ENCODE measurements at places on chromosomes 5 and 9. TPM values are rescaled to one million over a fixed set of nuclear protein-coding genes. Genes with fewer than 3 reads are reported as not detected.

The SPATA31E1 gene
- not detected for total RNA-seq

GRCh38 chr5:8050616-8051175 lies 181.7 kb downstream of the MTRR start:
- DNase-seq: no peak

DNA sequence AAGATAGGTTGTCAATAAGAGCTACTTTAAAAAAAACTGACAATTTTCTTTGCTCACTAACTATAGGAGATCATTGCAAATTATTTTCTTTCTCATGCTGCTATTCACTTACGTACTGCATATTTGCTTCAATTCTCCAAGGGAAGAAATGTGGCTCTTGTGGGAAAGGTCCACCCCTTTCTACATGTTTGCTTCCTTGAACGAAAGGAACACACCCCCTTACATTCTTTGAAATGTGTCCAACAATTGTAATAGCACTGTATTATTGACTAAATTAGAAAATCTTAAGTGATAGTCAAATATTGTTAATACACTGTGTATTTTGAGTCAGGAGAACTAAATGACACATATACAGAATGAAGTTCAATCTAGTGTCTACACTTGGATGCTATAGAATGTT lies 5.2 kb downstream of the MEF2C start:
- no peak for DNase-seq

- DNase-seq: peak; percentile 86
Measured at GRCh38 chr9:120792898-120793765, at the start of gene FBXW2. Gene FBXW2, minus strand, starts transcription at chr9:120793416. Its CDS starts 5,158 bp downstream, at chr9:120788258.

DNA sequence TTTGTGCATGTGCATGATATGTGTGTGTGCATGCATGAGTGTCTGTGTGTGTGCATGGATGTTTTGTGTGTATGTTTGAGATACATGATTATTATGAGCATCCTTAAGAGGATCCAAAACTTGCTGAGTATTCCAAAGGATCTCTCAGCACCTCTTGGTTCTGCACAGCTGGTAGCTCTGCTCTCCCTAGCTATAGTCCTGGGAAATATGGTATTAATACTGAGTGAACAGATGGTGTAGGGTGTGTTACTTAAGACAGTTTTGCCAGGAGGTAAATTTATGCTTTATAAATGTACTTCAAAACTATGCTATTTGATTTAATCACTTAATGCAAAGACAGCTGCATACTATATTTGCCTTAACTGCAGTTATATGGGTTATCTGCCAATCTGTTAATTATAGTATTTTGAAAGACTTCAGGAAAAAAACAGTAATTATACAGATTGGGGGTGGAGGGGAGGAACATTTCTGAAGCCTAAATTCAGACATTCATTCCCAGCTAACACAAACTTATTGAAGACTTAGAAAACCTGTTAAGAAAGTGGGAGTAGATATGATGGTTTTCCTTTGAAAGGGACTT lies 215.5 kb downstream of the MPDZ start:
- no peak for DNase-seq

DNA sequence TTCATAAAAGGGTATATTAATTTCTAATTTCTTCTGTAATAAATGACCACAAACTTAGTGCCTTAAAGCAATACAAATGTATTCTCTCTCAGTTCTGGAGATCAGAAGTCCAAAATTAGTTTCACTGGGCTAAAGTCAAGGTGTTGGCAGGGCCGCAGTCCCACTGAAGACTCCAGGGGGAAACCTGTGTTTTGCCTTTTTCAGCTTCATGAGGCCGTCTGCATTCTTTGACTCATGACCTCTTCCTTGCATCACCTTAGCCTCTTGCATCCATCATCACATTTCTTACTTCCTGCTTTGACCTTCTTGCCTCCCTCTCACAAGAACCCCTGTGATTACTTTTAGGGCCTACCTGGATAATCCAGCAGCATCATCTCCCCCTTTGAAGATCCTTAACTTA lies 42.0 kb upstream of the ALDH1B1 start:
- no peak for DNase-seq

GRCh38 chr5:177086654-177087397 lies at the start of gene FGFR4:
Gene FGFR4, plus strand, starts transcription at chr5:177086915. Its CDS starts 2,688 bp downstream, at chr5:177089603.
- DNase-seq: peak; percentile 91

The ALDH1A1 gene
- 9.4 TPM for total RNA-seq

The PDZD2 gene
- total RNA-seq: 117 TPM

DNA sequence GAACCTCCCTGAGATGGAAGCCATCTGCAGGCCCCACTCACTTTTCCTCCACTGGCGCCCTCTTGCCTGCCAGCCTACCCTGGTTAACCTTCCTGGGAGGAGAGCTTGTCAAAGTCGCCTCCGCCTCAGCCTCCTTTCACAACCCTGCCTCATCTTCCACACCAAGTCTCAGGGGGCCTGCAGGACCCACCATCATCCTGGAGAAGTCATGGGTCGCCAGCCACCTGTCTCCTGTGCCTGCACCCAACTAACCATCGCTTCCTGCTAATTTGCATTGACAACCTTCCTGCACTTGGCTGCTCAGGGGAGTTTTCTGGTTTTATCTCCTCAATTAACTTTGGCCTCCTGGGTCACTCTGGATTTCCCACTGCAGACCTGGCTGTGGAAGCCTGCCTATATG lies 52.8 kb upstream of the GRHPR start:
- DNase-seq: no peak

DNA sequence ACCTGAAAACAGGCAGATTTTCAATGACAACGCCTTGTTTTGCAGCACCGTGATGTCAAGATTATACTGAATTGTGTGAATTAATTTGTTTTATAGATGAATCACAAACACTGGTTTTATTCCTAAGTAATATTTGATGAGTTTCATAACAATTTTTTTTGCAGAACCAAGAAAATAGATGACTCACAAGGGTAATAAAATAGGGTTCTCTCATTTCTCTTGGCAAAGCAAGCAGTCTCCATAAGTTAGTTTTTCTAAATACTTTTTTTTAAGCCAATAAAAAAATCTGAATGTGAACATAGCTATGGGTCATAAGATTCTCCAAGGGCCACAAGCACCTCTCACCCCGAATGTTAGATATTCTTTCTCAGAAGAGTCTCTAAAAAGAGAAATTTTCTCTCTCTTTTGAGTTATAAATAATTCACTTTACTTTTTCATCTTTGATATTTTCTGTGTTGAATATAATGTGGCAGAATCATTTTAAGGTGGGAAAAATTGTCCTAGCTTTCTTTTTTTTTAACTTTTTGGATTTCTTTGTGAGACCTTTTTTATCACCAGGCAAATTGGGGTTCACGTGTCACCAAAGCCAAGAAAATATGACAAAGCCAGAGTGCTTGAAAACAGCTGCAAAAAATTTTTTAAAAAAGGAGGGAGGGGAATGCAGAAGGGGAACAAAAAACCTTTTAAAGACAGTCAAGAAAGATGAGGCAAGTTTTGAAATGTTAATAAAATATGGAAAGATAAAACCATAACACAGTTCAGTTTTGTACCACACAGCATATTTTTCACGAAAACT lies 174.6 kb upstream of the DAPK1 start:
- no peak for DNase-seq

- no peak for DNase-seq
Measured at GRCh38 chr9:80699511-80699998, 989.8 kb downstream of the TLE1 start.

DNA sequence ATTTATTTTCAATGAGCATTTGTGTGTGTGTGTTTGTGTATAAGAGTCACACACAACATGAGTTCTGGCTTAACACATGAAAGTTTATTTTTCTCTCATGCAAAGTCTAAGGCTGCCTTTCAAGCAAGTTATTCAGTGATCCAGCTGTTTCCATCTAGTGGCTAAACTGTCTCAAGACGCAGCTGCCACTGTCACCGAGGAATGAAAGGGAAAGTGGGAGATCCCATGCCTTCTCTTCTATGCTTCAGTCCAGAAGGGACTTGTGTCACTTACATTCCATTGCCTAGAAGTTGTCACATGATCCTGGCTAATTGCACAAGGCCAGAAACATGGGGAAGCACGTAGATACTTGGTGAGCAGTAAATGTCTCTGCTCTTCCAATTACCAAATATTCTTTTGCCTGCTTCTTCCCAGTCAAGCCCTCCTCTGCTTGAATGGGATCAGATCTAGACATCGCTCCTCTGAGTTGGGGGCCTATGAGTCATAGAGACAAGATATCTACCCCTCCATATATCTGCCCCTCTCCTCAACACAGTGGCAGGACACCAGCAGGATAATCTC lies 30.4 kb upstream of the SLIT3 start:
- no peak for DNase-seq

The PCDHB5 gene
- 0.49 TPM for total RNA-seq

The ADGRV1 gene
- 1.2 TPM for total RNA-seq

GRCh38 chr5:43046474-43046873 lies 6.4 kb upstream of the ANXA2R start:
- DNase-seq: no peak

DNA sequence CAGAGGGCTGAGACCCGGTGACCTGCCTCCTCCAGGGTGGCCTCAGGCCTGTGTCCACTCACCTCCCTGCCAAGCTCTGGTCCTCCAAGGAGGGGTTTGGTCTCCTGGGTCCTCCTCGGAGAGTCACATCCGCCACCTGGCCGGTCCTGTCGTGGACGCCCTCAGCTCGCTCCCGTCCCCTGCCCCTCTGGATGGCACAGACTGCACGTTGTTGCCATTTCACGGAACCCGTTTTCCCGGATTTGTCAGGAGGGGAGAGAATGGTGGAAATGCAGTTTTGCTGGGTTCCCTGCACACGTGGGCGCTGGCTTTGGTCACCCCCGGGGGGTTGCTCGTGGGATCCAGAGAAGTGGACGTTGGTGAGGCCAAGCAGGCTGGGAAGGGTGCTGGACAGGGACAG lies 62.7 kb downstream of the RXRA start:
- DNase-seq: no peak

- DNase-seq: peak; percentile 83
Measured at GRCh38 chr5:132059043-132059695, 1.3 kb upstream of the IL3 start.

DNA sequence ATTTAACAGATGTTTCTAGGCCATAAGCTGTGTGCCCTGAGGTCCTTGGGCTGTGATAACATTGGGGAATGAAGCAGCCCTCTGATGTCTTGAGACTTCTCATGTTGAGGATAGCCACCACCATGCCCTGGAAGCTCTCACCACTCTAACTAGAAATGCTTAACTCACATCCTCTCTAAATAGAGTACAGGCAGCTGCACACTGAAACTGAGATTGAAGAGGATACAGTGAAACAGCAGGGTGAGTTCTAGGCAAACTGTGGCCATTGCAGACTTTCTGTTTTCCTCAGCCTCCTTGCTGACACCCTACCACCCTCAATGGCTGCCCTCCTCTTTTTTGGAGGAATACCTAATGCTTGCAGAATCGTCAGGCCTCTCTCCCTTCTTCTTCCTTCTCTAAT lies 22.4 kb downstream of the UTP15 start:
- DNase-seq: peak; percentile 1

The CNTNAP3B gene
- 6.4 TPM for total RNA-seq

DNA sequence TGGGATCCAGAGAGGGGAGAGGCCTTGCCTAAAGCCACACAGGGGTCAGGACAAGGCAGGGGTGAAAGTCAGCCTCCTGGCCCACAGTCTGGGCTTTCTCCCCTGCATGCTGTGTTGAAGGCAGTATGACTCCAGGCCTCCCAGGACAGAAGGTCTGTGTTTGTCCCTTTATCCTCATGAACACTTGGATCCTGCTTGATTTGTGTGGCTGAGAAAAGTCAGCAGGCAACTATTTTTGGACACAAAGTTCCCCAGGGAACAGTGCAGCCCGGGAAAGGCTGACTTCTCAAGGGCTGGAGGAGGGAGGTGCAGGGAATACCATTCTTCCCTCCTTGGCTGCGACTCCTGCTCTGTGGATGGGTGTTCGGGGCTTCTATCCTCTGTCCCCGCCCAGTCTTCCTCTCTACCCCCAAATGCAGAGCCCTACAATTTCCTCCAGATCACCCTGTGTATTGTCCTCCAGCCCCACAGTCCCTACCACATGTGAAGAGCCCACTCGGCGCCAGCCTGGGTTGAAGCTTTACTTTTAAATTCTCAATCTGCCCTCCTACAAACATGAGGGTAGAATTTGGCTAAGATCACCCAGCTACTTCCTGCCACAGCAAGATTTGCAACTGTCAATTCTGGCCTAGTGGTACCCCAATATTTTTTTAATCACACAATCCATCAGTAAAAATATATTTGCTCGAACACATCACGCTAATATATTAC lies 4.1 kb downstream of the AKNA start:
- no peak for DNase-seq

The TAF11L5 gene
- not detected for total RNA-seq

DNA sequence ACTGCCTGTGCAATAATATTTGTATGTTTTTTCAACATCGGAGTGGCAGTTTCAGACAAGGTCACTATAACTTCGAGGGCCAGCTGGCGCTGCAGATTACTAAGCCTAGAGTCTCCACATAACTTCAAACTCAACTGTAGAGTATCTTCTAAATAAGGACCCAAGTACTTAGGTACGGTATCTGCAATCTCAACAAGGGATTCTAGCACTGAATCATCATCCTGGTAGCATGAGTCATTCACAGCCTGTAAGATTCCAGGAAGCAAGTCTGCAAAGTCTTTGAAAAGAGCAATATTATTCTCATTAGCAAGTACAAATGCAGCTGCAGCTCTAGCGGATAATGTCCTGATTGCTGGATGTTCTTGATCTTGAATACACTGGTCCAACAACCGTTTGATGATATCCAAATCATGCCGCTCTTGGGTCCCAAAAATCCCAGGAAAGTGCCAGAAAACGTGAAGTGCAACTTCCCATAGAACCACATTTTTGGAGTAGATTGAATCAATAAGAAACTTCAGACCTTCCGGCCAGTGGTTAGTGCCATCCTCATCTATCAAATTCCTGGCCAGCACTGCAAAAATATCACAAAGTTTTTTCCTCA lies 654 bp downstream of the RANBP6 start:
- DNase-seq: no peak

The ARL14EPL gene
- not detected for total RNA-seq

The SPATA31D4 gene
- not detected for total RNA-seq
